MCF 10A (cell line): ENCODE measurements at places on chromosomes 16 and 17.
A peak's percentile ranks its signal among the peaks of the same experiment; 100 is the strongest.

DNA sequence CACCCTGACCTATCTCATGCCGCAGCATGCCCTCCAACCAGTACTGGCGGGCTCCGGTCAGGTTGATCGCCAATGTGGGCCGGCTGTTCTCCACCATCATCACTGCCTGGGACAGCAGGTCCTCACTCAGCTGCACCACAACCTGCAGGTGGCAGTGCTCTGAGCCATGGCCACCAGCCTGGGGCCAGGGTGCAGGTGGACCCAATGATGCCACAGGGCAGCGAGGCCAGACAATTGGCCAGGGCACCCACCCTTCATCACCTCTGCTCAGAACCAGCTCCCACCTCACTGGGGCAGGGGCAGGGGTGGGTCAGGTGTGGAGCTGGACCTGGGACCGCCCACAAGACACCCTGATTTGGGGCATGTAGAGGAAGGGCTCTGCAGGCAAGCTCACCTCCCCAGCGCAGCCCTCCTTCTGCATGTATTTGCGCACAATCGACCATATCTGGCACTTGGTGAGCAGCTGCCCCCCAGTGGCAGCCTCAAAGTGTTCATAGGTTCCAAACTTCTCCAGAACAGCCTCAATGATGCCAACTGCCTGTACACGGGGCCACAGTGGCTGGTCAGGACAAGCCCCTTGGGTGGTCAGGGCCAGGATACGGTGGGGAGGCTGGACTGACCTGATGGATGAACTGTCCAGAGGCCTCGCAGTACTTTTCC lies 4.2 kb downstream of the MATCAP1 start:
- DNase-seq = no peak

DNA sequence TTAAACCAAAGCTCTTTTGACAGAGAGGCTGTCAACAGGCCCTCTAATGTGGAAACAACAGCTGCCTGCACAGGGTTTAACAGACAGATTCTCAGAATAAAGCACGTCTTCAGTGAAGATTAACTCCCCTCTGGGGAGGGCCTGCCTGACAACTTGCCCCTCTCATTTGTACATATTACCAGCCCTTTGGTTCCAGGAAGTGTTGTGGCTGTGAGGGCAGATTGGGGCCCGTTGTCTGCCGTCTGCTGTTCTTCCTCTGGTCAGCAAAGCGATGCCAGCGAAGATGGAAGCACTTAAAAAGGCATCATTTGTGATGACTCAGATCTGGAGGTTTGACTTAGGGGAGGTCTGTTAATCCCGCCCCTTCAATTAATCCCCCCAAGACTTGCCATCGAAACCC lies 177.0 kb upstream of the IRX6 start:
- DNase-seq = no peak

GRCh38 chr16:23567602-23568001 lies 10.1 kb downstream of the UBFD1 start:
- DNase-seq = no peak

DNA sequence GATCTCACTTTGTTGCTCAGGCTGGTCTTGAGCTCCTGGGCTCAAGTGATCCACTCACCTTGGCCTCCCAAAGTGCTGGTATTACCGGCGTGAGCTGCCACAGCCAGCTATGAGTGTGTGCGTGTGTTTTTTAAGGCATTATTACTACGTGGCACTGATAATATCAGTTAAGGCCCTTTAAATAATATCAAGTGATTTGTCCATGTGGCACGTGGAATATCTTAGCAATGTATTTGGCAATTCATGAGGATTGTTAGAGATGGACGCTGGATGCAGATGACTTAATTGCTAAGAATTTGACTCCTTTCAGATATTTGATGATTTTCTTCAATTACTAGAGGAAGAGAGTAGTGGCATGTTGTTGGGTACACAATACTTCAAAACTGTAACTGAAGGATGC lies 25.5 kb upstream of the PMP22 start:
- no peak for DNase-seq

DNA sequence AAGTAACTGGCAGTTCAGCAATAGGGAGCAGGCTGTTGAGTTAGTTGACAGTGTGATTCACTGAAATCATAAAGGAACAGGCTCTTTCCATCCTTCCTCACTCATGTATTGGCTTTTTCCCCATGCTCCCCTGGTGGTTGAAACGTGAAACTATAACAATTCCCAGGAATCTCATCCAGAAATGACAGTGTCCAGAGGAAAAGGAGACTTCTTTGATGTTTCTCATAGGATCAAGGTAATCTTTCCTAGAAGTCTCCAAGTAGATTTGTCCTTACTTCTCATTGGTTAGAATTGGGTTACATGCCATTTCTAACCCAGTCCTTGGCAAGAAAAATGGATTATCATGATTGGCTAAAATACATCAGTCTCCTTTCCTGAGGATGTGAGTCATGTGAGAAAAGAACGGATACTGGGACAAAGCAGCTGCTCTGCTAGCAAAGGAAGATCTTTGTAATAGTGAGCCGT lies 14.4 kb downstream of the TTC19 start:
- DNase-seq = peak; percentile 71

- DNase-seq = no peak
These were observed 14.3 kb upstream of the NAT9 start for GRCh38 chr17:74790161-74791058.

DNA sequence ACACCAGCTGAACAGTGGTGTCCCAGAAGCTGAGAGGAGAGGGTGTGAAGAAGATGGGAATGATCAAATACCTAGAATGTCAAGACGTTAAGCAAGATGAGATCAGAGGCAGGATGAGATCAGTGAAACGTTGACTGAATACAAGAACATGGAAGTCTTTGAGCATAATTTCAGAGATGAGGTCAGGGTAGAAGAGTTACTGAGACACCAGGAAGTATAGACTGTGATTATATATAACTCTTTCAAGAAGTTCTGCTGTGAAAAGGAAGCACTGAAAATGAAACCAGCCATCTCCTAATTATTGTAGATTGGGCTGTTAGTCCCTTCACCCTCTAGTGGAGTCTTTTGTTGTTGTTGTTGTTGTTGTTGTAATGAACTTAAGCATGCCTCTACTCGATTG lies 9.1 kb downstream of the SHCBP1 start:
- DNase-seq = no peak

GRCh38 chr16:240559-240958 lies 5.9 kb downstream of the FAM234A start:
- DNase-seq = no peak

- no peak for DNase-seq
These were observed 8.6 kb upstream of the BAHCC1 start for GRCh38 chr17:81386646-81387099.

- DNase-seq = no peak
These were observed 189.9 kb downstream of the NTN1 start for GRCh38 chr17:9211133-9211765.

DNA sequence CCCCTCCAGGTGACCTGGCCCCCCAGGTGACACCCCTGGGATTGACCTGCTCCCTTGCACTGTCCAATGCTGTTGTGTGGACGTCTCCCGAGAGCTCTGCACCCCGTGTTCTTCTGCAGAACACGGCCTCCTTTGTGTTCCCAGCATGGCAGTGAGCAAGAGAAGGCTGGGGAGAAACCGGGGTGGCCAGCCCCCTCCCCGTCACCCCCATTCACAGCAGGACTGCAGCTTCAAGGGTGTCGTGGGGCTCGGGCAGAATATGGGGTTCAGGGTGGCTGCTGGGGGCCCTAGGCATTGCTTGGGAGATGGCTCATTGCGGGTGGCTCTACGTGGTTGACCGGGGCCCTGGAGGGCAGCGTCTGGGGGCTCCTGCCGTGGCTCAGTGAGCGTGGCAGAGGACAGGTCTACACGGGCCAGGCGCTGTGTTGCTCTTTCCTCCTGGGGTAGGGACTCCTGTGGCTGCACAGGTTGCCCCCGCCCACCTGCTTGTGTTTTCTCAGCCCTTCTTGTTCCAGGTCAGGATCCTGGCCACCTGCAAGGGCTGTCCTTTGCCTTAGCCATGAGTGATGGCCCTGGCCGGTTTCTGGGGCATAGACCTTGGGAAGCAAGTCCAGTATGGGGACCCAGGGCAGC lies 12.5 kb downstream of the GSE1 start:
- DNase-seq = no peak
